ENCODE measurements at places on chromosomes 12 and 14.

DNA sequence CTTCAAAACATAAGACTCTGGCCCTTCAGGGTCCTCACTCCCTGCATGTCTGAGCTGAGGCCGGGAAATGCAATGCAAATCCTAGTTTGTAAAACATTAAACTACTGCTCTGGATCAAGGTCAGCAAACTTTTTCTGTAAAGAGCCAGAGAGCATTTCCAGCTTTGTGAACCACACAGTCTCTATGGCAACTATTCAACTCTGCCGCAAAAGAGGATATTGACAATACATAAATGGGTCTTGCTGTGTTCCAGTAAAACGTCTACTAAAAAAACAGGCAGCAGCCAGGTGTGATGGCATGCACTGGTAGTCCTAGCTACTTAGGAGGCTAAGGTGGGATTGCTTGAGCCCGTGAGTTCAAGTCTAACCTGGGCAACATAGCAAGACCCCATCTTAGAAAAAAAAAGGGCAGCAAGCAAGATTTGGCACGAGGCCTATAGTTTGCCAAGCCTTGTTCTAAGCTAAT is 22.3 kb downstream of the DDX24 start:
- DNase-seq, result no peak

DNA sequence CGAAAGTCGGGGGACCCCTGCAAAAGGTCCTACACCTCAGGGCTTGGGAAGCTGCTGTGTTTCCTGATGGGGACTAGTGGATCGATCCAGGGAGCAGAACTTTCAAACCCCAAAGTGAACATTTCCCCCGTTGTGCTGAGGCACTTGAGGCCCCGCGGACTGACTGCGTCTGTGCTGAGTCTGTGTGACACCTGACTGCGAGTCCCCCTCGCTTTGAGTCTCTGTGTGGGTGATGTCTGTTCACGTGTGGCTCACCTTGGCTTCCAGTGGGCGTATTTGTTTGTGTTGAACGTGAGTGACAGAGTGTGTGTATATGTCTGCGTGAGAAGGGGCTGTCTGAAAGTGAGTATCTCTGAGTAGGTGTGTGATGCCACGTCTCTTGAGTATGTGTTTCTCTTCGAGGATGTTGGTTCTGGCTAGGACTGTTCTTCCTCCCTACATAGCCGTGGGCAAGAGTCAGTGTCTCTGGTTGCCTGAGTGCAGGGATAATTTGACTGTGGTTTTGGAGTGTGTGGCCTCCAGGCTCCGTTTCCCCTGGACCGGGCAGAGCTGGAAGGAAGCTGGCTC is 1.3 kb downstream of the TEAD4 start:
- DNase-seq, result peak; percentile 32

GRCh38 chr14:54489318-54489683 is 521 bp upstream of the GMFB start:
- no peak for DNase-seq

DNA sequence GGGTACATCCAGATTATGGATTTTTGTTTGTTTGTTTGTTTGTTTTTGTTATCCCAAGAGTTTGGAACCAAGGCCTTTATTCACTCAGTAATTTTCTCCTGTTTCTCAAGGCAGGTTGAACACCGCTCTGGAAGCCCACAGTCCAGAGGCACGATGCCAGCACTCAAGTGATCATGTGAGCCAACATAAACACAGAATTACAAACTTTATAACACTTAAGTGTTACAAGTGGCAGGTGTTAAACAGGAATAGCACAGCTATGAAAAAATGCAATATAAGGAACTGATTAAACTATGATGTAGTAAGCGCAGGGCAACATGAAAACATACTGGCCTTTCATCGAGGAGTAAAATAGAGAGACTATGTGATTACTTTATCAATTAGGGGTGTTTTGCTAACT is 1885.8 kb upstream of the SEL1L start:
- DNase-seq, result no peak

DNA sequence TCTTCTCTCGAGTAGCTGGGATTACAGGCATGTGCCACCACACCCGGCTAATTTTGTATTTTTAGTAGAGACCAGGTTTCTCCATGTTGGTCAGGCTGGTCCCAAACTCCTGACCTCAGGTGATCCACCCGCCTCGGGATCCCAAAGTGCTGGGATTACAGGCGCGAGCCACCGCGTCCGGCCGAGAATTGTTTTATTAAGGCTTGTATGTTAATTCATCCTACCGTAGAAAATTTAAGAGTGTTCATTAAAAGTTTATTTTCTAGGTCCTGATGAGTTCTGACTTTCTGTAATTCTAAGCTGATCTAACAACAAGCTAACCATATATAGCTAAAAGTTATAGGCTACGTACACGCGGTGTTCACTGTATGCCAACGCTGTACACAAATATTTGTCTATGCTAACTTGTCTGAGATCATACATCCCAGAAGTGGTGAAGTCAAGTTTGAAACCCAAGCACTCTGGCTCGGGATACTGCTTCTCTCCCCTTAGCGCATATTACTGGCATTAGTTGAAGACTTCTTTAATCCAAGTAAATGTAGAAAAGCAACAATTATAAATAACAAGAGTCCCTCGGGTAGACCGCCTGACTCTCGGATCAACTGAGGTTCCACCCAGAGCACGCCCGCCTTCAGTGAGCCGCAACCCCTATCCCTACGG is 570 bp upstream of the MRPS35 start:
- DNase-seq, result no peak

GRCh38 chr12:32312049-32312670 is 87.2 kb upstream of the FGD4 start:
- no peak for DNase-seq

DNA sequence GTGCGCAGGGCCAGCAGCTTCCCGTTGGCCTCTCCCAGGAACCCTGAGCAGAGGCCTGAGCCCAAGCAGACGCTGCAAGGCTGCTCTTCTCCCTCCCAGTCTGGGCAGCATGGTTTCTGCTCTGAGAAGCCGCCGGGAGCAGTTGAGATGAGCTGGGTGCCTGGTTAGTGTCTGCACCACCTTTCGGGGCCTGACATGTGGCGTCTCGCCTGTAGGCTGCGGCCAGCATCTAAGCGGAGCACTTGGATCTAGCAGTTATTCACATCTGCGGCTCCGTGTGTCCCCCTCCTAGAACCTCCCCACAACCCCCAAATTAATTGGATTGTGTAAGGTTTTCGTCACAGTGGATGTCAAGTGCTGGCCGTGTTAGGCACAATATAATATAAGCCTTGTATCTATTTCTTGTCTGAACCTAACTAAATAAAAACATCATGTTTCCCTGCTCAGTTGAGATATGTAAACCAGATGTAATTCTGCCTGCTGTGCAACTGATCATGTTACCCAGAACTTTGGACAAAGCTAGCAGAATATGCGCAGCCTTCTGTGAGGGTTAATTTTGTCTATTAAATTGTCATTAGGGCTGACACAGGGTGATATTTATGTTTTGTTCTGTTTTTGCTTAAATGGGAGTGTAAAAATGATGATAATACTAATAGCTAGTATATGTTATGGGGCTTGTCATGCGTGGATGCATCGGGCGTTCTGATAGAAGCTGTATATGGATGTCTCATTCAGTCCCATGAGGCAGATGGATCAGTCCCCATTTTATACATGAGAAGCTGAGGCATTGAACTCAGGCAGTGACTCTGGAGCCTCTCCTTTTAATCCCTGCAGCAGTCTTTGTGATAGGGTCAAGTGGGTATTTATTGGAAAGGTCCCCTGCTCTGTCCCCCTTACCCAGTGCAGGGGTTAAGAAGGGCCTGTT is 45.8 kb downstream of the ELK3 start:
- no peak for DNase-seq

DNA sequence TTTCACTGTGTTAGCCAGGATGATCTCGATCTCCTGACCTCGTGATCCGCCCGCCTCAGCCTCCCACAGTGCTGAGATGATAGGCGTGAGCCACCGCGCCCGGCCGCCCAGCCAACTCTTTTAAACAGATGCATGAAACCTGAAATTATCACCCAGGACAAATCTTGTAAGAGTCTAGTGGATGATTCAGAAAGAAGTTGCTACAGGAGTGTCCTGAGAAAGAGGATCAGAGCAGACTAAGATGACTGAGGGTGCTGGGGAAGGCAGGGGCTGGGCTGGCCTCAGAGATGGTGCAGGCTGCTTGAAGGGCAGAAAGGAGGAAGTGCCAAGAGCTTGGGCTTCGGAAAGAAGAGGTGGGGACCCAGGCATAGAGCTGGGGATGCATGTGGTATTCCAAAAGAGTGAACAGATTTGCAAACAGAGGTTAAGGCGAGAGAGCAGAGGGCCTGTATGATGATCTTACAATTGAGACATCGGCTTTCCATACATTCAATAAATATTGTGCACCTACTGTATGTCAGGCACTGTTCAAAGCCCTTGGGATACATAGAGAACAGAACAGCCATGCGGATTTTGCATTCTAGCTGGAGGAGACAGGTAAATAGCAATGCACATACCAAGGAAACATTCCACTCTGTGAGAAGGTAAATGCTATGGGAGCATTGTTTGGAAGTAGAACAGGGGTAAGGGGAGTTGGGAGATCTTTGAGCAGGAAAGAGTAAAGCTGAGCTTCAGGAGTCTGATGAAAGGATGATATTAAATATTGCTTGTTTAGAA is 7.4 kb upstream of the CD9 start:
- no peak for DNase-seq

- DNase-seq, result no peak
Observed at GRCh38 chr12:129549656-129550055, 354.2 kb downstream of the TMEM132D start.

DNA sequence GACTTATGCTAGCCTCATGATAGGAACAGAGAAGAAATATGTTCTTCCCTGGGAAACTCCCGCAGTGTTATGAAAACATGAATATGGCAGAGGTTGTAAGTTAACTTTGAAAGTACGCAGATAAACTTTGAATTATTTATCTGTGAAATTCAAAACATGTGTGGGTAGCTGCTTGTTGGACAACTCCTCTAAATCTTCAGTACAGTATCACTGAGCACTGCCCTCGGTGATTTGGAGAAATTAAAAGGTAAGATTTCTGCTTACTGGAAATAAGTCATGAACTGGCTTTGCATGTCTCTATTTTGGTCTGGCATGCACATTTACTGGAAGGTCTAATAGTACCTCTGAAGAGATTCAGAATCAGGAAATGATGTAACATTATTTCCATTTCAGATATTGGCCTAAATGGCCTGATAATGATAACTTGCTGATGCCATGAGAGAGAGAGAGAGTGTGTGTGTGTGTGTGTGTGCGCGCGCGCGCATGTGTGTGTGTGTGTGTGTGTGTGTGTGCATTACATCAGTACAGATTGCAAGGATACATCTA is 1441.9 kb upstream of the FLRT2 start:
- no peak for DNase-seq

DNA sequence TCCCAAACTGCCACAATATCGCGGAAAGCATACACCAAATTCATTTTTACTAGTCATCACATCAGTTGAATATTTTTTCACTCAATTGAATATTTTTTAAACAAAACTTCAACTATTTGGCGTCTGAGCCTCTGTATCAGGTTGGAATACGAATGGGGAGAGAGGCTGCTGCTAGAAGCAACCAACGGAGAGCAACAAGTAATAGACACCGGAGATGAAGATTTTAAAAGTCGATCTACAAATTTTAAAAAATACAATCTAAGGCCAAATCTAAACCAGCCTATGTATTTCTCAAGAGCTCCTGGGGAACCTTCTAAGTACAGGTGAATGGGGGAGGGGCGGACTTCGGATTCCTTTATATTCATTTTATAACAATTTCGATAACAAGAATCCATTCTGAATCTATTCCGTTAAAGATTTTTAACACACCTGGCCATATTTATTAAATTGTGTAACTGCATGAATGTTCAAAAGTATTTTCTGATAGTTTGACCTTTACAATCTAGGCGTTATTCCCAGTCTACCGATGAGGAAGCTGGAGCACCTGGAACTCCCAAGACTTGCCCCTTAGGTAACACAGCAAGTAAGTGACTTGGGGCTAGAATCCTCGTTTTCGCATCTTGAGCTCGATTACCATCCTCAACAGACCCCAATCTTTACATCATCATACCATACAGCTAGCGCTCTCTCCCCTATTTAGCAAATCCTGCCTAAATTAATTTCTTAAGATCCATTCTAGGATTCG is 1.2 kb downstream of the GNPNAT1 start:
- no peak for DNase-seq

- no peak for DNase-seq
Observed at GRCh38 chr14:79658769-79659168, 552.5 kb downstream of the DIO2 start.

- DNase-seq, result no peak
Observed at GRCh38 chr12:4386801-4387200, 7.3 kb upstream of the FGF23 start.

DNA sequence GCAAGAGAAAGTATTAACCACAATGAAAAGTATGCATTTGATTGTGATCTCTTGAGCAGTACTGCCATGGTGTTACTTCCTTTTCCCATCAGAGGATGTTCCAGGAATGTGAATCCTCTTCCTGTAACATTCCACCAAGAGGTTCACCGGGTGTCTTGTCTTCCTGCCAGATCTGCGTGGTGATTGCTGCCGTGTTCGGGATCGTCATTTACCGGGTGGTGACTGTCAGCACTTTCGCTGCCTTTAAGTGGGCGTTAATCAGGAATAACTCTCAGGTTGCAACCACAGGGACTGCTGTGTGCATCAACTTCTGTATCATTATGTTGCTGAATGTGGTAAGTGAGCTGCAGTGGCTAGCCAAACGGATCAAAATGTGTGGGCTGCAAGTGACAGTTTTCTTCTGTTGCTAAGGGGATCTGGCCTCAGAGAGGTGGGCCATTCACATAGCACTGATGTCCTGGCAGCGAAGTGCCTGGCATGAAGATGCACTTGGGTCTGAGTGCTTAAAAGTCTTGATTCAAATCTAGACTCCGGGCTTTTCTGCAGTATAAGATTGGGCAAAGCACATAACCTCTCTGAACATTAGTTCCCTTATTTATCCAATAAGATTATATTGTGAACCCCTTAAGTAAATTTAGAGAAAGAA is 123.4 kb downstream of the SLC5A8 start:
- no peak for DNase-seq

GRCh38 chr12:52643233-52644077 is 8.6 kb downstream of the KRT2 start:
- no peak for DNase-seq

GRCh38 chr12:122866950-122867607 is 28.8 kb downstream of the VPS37B start:
- DNase-seq, result no peak

DNA sequence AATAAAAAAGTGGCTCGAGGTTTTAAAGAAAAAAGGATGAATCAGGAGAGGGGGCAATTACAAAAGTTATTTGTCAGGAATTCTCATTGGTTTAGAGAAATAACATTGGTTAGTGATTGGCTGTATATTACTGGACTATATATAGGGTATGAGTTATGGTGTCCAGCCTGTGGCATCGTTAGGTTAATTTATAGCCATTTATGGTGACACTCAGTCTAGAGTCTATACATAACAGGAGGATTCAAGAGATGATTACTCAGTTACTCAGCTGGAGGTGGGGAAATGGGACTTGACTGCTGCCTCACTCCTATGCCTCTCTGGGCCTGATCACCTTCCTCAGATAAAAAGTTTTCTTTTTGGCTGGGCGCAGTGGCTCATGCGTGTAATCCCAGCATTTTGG is 25.6 kb upstream of the NFYB start:
- DNase-seq, result no peak
